ENCODE measurements at places on chromosomes 6 and 20.

GRCh38 chr6:701700-702479 is 9.0 kb upstream of the EXOC2 start:
- peaks cover 3% of the 10 kb centered on the region for H3K27me3 ChIP-seq
- no peak for DNase-seq
- no peak overlapping the region for H3K27ac ChIP-seq
- H3K36me3 ChIP-seq = no peaks in the 10 kb centered on the region
- no peak overlapping the region for H3K4me3 ChIP-seq

DNA sequence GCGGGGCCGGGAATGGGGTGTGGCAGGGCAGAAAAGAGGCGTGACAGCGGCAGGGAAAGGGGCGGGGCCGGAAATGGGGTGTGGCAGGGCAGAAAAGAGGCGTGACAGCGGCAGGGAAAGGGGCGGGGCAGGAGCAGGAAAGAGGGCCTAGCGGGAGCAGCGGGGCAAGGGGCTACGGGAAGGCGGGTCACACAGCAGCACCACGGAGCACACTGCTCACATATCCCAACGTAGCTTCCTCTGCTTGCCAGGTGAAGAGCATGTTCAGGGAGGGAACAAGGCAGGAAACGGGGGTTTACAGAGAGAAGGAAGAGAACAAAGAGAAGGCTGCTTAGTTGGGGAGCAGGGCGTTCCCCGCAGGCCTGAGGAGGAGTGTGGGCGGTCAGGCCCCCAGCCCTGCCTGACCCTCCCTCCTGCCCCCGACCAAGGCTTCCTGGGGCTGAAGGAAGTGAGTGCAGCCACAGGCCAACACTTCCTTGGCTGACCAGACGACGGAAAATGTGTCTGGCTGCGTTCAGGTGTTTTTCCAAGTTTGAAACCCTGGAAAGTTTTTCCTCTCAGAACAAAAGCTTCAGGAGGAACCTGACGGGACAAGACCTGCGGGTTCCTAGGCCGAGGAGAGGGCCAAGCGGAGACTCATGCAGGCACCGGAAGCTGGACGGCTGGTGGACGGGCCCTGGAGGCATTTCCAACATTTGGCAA is 13.8 kb downstream of the UCKL1 start:
- H3K27ac ChIP-seq = no peak overlapping the region
- peaks cover 7% of the 10 kb centered on the region for H3K36me3 ChIP-seq
- peak; percentile 63 for DNase-seq
- H3K4me1 ChIP-seq = peaks cover 12% of the 10 kb centered on the region
- H3K4me3 ChIP-seq = peak overlapping the region; percentile 69
- H3K27me3 ChIP-seq = no peaks in the 10 kb centered on the region

- peaks cover 8% of the 10 kb centered on the region for H3K27me3 ChIP-seq
- H3K4me3 ChIP-seq = no peak overlapping the region
- no peak overlapping the region for H3K27ac ChIP-seq
- peaks cover 4% of the 10 kb centered on the region for H3K4me1 ChIP-seq
- peaks cover 18% of the 10 kb centered on the region for H3K36me3 ChIP-seq
Observed at GRCh38 chr6:14524319-14524718, 406.7 kb downstream of the CD83 start.

GRCh38 chr6:32436995-32437836 is 2.5 kb upstream of the HLA-DRA start:
- no peak overlapping the region for H3K4me3 ChIP-seq
- no peaks in the 10 kb centered on the region for H3K36me3 ChIP-seq
- no peak for DNase-seq
- H3K4me1 ChIP-seq = no peaks in the 10 kb centered on the region
- H3K27ac ChIP-seq = no peak overlapping the region
- H3K27me3 ChIP-seq = no peaks in the 10 kb centered on the region

- no peak for DNase-seq
- peaks cover 13% of the 10 kb centered on the region for H3K4me1 ChIP-seq
- H3K4me3 ChIP-seq = no peak overlapping the region
- H3K27ac ChIP-seq = peak overlapping the region; percentile 95
- no peaks in the 10 kb centered on the region for H3K36me3 ChIP-seq
Observed at GRCh38 chr6:19370831-19371230, 466.3 kb upstream of the ID4 start.

DNA sequence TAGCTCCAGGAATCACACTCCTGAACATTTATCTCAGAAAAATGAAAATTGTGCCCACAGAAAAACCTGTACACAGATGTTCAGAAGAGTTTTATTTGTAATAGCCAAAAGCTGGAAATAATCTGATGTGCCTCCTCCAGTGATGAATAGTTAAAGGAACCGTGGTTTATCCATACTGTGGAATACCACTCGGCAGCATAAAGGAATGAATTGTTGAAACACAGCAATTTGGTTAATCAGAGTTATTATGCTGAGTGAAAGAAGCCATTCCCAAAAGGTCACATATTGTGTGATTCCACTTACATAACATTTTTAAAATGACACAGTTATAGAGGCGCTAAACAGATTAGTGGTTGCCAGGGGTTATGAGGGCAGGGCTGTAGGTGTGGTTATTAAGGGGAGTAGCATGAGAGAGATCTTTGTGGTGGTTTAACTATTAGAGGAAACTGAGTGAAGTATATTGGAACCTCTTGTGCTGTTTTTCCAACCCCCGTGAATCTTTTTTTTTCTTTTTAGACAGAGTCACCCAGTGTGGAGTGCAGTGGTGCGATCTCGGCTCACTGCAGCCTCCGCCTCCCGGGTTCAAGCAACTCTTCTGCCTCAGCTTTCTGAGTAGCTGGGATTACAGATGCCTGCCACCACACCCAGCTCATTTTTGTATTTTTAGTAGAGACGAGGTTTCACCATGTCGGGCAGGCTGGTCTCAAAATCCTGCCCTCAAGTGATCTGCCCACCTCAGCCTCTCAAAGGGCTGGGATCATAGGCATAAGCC is 26.2 kb downstream of the PSMF1 start:
- peak overlapping the region; percentile 89 for H3K27ac ChIP-seq
- no peak for DNase-seq
- H3K4me3 ChIP-seq = no peak overlapping the region
- H3K4me1 ChIP-seq = no peaks in the 10 kb centered on the region
- no peaks in the 10 kb centered on the region for H3K27me3 ChIP-seq
- peaks cover 63% of the 10 kb centered on the region for H3K36me3 ChIP-seq

DNA sequence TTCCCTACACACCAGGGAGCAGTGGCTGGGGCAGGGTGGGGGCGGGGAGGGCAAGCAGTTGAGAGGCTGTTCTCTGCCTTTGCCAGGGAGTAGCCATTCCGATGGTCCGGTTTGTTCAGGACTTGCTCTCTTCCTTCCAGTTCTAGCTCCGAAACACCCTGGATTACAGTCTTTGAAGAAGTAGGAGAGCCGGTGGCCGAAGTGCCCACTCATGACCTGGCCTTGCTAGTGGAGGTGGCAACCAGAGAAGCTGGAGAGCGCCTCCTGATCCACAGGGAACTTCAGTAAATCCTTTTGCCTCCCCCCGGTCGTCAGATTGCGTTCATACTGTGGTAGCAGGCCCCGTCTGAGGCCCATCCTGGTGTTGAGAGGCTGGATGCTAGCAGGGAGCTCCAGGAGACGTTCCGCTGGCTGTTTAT is 92.8 kb downstream of the ARID1B start:
- peak overlapping the region; percentile 44 for H3K4me3 ChIP-seq
- peaks cover 86% of the 10 kb centered on the region for H3K4me1 ChIP-seq

All from nephron progenitor cell (in vitro differentiated cells).